ENCODE measurements at places on chromosomes 12 and 14.

- no peak for DNase-seq
These were observed 82.6 kb downstream of the LRRC74A start for GRCh38 chr14:76908834-76909233.

- no peak for DNase-seq
These were observed 381.1 kb downstream of the SEC23A start for GRCh38 chr14:38721822-38722431.

GRCh38 chr12:127295630-127296029 lies 971.3 kb upstream of the TMEM132C start:
- no peak for DNase-seq

DNA sequence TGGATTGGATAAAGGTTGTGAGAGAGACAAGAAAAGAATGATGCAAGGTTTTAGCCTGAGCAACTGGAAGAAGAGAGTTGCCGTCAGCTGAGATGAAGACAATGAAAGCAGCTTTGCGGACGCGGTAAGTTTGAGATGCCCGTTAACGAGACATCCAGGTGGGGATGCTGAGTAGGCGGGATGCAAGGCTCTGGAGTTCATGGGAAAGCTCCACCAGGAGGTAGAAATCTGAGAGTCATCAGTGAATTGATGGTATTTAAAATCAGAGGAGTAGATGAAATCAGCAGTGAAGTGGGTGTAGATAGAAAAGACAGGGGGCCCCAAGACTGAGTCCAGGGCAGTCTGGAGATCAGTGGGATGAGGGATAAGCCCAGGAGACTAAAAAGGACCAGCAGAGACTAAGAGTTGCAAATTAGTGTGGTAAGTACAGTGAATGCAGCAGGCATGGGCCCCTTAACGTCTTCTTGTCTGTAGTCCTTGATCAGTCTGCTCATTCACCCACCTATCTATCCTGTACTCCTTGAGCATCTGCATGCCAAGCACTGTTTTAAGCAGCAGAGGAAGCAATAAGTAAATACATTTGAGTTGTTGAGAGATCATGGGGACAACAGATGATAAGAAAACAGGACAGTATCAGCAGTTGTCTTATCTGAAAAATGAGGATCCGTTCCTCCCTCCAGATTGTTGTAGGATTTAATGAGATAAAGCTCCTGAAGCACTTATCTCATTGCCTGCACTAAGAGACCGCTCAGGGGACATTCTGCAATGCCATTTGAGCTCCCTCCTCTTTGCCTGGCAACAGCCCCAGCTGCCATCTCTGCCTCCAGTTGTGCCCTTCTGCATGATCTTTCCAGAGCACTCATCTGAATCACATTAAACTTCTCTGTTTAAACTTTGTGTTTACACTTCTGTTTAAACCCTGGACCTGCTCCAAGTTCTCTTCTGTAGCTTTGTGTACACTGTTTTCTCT lies 91.5 kb downstream of the APAF1 start:
- peak; percentile 25 for DNase-seq

- no peak for DNase-seq
These were observed 1067.2 kb downstream of the TMTC2 start for GRCh38 chr12:83753904-83754303.

DNA sequence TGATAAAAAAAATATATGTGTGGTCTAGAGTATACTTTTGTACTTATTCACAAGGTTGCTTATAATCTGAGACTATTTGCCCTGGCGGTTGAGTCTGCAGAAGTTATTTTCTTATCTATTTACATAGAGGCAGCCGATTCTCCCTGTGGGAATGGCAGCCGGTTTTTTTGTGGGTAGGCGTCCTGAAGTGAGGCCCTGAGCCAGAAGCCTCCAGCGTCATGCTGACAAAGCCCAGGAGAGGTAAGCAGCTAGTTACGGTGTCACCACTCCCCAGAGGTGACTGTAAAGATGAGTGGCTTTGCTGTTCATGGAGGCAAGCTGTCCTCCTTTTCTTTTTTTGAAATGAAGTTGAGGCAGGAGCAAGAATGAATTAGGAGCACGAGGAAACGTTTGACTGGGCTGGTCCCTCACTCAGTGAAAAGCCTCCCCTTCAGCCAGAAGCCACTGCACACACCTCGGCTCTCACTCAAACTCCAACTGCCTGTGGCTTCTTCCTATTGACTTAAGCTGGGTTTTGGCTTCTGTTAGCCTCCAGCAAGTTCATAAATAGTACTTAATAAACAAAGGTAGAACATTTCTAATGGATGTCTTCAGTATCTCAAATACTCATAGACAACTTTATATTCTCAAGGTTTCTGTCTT lies 21.5 kb downstream of the PAX9 start:
- no peak for DNase-seq

- no peak for DNase-seq
These were observed 58.9 kb downstream of the MOK start for GRCh38 chr14:102246071-102246470.

DNA sequence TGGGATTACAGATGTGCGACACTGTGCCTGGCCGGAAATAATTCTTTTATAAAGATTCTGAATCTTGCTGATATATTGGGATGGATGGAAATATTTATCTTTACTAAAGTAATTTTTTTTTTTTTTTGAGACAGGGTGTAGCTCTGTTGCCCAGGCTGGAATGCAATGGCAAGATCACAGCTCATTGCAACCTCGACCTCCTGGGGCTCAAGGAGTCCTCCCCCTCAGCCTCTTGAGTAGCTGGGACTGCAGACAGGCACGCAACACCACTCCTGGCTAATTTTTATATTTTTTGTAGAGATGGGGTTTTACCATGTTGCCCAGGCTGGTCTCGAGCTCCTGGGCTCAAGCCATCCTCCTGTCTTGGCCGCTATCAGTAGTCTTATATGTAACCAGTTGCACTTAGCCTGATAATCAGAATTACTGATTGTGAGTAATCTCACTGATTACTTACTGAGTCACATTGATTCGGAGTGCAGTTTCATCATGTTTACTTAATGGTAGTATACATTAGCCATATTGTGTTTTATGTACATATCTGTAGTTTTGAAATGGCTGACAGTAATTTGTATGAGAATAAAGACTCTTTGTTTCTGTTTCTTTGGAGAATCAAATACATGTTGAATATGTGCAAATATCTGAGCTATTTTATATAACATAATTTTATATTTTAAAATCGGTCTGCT lies 50.4 kb upstream of the LRTM2 start:
- no peak for DNase-seq

- no peak for DNase-seq
These were observed 1.9 kb downstream of the CCNB1IP1 start for GRCh38 chr14:20331053-20331613.

GRCh38 chr12:53221203-53222080 lies 10.6 kb downstream of the RARG start:
- no peak for DNase-seq

DNA sequence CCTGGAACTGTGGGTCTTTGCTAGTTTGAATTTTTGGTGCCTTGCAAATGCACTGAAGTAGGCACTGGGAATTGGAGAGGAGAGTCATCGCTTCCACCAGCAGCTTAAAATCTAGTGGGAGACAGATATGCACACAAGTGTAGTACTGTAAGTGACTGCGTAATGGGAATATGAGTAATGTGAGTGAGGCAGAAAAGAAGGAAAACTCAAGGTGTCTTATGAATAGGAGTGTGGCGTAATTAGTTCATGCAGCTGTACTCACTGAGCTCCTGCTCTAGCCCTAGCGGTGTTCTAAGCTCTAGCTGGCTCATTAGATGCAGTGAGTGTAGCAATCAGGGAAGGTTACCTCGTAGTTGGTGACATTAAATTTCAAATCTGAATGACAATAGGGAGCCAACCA lies 2.8 kb downstream of the TCP11L2 start:
- no peak for DNase-seq

- no peak for DNase-seq
These were observed 21.5 kb upstream of the SOCS2 start for GRCh38 chr12:93550748-93551611.

DNA sequence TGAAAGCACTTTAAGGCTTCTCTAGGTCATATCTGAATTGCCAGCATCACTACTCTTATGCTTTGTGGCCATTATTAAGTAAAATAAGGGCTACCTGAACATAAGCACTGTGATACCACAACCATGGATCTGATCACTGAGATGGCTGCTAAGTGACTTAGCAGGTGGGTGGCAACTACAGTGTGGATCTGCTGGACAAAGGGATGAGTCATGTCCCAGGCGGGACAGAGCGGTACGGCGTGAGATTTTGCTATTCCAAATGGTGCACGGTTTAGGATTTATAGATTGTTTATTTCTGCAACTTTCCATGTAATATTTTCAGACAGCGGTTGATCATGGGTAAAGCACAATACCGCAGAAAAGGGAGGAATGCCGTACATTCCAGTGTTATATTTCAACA lies 39.4 kb downstream of the MLXIP start:
- DNase-seq: no peak

Measured in NCI-H2171 (cell line).